Endothelial cell (in vitro differentiated cells): ENCODE measurements at places on chromosomes 11 and 22. TPM values are rescaled to one million over a fixed set of nuclear protein-coding genes. Genes with fewer than 3 reads are reported as not detected.
A peak's percentile ranks its signal among the peaks of the same experiment; 100 is the strongest.

DNA sequence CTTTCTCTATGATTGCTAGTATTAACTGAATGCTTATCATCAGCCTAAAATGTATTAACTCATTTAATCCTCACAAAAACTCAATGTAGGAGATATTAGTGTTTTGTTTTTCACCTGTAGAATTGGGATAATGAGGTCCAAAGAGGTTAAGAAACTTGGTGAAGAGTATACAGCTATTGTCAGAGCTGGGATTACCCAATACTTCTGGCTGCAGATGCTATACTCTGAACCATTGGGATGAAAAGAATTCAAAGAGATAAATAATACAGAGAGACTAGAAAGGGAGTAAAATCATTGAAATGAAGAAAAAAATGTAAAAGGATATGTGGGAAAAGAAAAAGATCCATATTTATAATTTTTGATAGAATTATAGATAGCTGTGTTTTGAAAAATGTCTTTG lies 137.1 kb downstream of the TRPC6 start:
- no peak for DNase-seq
- no peaks in the 10 kb centered on the region for H3K4me1 ChIP-seq
- H3K4me3 ChIP-seq, result no peak overlapping the region
- no peaks in the 10 kb centered on the region for H3K27me3 ChIP-seq

- no peak for DNase-seq
- no peak overlapping the region for H3K27ac ChIP-seq
- no peak overlapping the region for H3K4me3 ChIP-seq
- peaks cover 4% of the 10 kb centered on the region for H3K27me3 ChIP-seq
Observed at GRCh38 chr11:44968510-44968909, 17.8 kb upstream of the TP53I11 start.

DNA sequence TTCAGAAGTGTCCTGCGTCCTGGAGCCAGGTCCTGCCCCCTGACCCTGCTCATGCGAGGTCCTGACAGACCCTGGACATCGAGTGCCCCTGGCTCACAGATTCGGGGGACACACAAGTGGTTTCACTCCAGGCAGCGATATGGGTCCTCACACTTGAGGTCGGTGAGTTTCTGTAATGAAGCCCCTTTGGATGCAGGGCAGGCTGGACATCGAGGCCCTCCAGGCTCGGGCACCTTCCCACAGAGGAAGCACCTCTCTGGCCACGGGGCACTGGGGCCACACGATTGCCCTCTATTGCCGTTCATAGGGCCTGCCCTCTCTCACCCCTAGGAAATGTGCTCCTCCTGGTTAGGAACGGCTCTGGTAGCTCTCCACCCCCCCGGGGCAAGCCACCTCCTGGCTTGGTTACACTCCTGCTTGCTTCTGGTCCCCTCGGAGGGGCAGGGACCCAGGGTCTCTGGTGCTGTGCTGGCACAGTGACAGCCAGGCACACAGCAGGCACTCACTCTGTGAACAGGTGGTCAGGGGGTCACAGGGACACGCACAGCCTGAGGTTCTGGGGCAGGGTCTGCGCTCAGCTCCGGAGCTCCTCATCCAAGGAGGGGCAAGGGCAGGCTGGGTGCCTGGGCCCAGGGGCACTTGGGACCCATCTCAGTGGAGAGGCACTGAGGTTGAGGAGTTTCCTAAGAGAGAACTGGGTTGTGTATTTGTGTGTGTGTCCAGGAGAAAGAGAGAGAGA lies 907.7 kb downstream of the BRD1 start:
- H3K4me3 ChIP-seq, result no peak overlapping the region
- H3K36me3 ChIP-seq, result no peaks in the 10 kb centered on the region
- DNase-seq, result no peak
- peaks cover 5% of the 10 kb centered on the region for H3K4me1 ChIP-seq
- no peaks in the 10 kb centered on the region for H3K27me3 ChIP-seq
- no peak overlapping the region for H3K27ac ChIP-seq

GRCh38 chr11:93288767-93289166 lies 41.8 kb upstream of the DEUP1 start:
- H3K4me3 ChIP-seq, result no peak overlapping the region
- no peaks in the 10 kb centered on the region for H3K36me3 ChIP-seq
- H3K27ac ChIP-seq, result no peak overlapping the region

DNA sequence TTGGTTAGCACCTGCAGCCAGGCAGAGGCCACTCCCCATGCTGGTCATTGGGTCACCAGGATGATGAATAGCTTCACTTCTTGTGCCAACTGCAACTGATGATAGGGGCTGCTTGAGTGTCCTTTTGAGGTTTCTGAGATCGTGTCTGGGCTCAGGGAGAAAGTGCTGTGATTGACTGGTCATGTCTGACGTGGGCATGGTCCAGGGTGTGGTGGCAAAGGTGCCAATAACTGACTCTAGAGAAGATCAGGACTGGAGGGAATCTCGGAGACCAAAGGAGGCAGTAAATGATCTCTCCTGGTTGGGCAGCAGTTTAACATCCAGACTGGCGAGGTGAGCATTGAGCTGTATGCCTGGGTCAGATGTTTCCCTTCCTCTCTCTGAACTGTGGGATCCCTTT lies 10.0 kb upstream of the SLC22A6 start:
- no peak overlapping the region for H3K27ac ChIP-seq
- peak overlapping the region; percentile 31 for H3K4me3 ChIP-seq
- H3K27me3 ChIP-seq, result peaks cover 15% of the 10 kb centered on the region
- H3K36me3 ChIP-seq, result peaks cover 46% of the 10 kb centered on the region
- H3K4me1 ChIP-seq, result no peaks in the 10 kb centered on the region

DNA sequence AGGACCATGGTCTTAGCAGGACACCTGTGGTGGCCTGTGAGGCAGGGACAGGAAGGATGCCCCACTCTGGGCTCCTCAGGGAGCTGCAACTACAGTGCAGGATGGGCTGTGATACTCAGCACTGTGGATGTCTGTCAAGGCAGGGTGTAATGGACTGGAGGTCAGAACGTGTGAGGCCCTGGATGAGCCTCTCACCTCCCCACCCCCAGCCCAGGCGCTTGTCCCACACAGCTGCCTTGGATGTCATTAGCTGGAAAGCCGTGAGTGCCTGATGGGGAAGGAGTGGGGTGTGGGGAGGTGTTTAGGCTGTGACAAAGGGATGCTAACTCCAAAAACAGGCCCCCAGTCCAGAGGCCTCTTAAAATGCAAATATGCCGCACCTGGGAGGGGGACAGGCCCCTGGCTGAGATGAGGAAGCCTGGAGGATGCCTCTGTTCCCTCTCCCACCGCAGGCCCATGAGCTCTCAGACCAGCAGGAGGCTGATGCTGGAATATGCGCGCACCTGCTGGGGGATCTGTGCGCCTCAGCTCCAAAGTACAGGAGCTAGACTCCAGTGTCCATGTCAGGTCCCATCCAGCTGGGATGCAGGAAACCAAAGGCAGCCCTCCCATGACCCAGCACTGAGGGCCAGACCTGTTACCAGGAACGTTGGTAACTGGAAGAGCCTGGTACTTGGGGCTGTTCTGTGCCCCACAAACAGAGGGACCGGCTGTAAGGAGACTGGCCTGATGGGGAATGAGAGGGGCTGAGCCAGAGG lies 25.1 kb downstream of the RSPH14 start:
- H3K27me3 ChIP-seq, result peaks cover 6% of the 10 kb centered on the region
- no peak overlapping the region for H3K27ac ChIP-seq
- H3K4me3 ChIP-seq, result no peak overlapping the region
- peaks cover 20% of the 10 kb centered on the region for H3K4me1 ChIP-seq
- no peak for DNase-seq

DNA sequence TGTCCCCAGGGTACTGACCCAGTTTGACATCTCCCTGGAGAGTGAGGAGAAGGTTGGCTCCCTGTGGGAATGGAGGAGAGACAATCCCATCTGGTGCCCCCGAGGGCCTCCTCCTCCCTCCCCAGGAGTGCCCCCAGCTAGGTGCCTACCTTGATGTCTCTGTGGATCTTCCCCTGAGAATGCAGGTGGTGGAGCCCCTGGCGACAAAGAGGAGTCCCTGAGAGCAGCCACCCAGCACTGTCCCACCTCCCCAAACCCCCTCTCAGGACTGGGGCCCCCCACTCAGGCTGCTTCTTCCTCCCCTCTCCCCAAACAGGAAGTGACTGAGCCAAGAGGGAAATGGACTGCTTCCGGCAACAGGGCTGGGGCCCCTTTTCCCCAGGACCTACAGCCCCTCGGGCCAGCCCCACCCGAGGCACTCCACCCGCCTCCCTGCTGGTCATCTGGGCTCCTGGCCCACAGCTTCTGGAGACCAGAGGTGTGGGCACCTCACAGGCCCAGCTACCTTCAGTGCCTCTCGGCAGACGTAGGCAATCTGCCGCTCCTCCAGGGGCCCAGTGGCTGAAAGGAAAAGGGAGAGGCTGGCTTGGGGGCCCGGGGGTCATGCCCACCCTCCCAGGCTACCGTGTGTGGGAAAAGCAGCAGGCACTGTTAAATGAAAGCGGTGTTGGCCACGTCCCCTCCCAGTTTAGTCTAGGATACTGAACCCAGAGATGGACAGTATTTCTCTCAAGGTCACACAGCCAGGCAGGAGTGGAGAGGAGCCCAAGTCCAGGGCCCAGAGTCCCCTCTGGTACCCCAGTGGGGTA lies 1.2 kb downstream of the MAP4K2 start:
- H3K4me1 ChIP-seq, result peaks cover 25% of the 10 kb centered on the region
- H3K36me3 ChIP-seq, result peaks cover 28% of the 10 kb centered on the region
- peak overlapping the region; percentile 84 for H3K27ac ChIP-seq
- H3K27me3 ChIP-seq, result peaks cover 20% of the 10 kb centered on the region

GRCh38 chr11:15097411-15097810 lies 17.3 kb upstream of the INSC start:
- no peak for DNase-seq
- peaks cover 3% of the 10 kb centered on the region for H3K27me3 ChIP-seq
- no peak overlapping the region for H3K4me3 ChIP-seq
- no peaks in the 10 kb centered on the region for H3K36me3 ChIP-seq
- no peak overlapping the region for H3K27ac ChIP-seq
- no peaks in the 10 kb centered on the region for H3K4me1 ChIP-seq

- DNase-seq, result no peak
- no peak overlapping the region for H3K27ac ChIP-seq
- H3K4me3 ChIP-seq, result no peak overlapping the region
- H3K36me3 ChIP-seq, result peaks cover 3% of the 10 kb centered on the region
- H3K27me3 ChIP-seq, result no peaks in the 10 kb centered on the region
Observed at GRCh38 chr11:122682464-122682863, 26.9 kb downstream of the UBASH3B start.

- peaks cover 3% of the 10 kb centered on the region for H3K4me1 ChIP-seq
- no peak overlapping the region for H3K27ac ChIP-seq
- H3K36me3 ChIP-seq, result peaks cover 5% of the 10 kb centered on the region
- H3K27me3 ChIP-seq, result peaks cover 6% of the 10 kb centered on the region
- DNase-seq, result no peak
Observed at GRCh38 chr11:46248289-46249102, 29.0 kb upstream of the CREB3L1 start.

DNA sequence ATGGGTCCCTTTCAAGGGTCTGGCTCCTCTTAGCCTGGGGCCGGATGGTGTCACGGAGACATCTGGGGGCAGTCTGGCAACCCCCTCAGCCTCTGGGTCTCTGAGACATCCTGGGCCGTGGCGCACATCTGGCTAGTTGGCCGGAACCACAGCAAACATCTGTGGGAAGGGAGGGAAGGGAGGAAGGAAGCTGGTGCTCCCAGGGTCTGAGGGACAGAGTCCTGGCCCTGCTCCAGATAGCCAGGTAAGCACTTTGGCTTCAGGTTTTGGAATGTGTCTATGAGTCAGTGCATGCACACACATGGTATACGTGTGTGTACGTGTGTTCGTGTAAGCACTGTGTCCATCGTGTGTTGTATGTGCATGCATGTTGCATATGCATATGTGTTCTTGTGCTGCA lies 225.1 kb downstream of the MN1 start:
- peaks cover 3% of the 10 kb centered on the region for H3K27me3 ChIP-seq
- H3K4me3 ChIP-seq, result no peak overlapping the region
- no peak for DNase-seq
- H3K4me1 ChIP-seq, result peaks cover 22% of the 10 kb centered on the region
- no peaks in the 10 kb centered on the region for H3K36me3 ChIP-seq
- no peak overlapping the region for H3K27ac ChIP-seq

C11orf65 gene
- total RNA-seq, result 0.69 TPM

MPEG1 gene
- total RNA-seq, result not detected

MAFF gene
- 3.5 TPM for total RNA-seq

OR6A2 gene
- total RNA-seq, result 0.51 TPM

ABCC8 gene
- not detected for total RNA-seq

GDPD5 gene
- 674 TPM for total RNA-seq

SCT gene
- 1.8 TPM for total RNA-seq
